IPS-NIHi11 (cell line): ENCODE measurements at places on chromosomes 6 and 20.
A peak's percentile ranks its signal among the peaks of the same experiment; 100 is the strongest.

- no peak for DNase-seq
Observed at GRCh38 chr6:140620496-140620895, 1246.0 kb upstream of the CITED2 start.

DNA sequence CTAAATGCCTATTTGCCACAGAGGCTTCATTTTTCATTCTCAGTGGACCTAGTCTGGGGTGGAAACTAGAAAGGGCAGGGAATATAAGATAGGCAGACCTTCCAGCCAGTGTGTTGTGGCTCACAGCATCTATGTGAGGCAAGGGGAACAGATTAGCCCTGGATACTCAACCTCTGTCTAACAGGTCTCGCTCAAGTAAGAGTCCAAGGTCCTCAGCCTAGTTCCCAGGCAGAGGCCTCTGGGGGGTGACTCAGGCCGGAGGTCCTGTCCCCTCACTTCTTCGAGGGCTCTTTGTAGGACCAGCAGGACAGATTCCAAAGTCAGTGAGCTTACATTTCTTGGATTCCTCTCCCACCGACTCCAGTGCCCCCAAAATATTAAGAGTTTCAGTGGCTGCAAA, 106.6 kb downstream of the ZMYND8 start:
- no peak for DNase-seq

DNA sequence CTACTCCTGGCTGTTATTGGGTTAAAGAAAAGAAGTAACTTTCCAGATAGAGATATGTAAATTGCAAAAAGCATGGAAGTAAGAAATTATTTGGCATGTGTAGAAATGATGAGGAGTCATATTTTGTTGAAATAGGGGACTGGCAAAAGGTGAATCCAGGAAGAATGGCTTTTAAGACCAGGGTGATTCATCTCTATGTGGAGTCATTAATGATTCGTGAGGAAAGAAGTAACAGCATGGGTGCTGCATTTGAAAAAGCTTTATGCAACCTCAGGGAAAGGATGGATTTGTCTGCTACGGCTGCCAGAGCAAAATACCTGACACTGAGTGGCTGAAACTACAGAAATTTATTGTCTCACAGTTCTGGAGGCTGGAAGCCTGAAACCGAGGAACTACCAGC, 14.8 kb upstream of the SYNE1 start:
- no peak for DNase-seq

DNA sequence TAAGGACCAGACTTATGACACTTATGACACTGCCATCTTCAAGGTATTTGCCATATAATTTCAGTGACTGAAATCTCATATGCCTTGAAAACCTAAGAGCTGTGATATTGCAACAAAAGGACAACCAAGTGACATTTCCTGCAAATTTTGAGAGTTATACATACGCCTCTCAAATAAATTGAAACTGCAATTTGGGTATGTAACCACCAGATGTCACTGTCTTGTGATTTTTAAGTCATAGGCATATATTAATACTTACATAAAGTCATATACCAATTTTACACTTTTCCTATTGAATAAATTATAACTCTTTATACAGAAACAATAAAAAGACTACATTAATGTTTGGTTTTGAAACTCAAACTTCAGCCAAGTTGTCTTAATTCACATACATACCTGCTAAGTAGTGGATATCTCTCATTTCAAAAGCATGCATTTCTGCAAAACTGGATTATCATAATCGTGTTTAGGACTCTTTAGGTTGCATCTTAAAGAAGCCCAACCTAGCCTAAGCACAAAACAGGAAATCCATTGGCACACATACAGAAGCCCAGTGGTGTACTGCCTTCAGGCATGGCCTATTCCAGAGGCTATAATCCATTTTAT, 180.2 kb downstream of the PACRG start:
- no peak for DNase-seq

DNA sequence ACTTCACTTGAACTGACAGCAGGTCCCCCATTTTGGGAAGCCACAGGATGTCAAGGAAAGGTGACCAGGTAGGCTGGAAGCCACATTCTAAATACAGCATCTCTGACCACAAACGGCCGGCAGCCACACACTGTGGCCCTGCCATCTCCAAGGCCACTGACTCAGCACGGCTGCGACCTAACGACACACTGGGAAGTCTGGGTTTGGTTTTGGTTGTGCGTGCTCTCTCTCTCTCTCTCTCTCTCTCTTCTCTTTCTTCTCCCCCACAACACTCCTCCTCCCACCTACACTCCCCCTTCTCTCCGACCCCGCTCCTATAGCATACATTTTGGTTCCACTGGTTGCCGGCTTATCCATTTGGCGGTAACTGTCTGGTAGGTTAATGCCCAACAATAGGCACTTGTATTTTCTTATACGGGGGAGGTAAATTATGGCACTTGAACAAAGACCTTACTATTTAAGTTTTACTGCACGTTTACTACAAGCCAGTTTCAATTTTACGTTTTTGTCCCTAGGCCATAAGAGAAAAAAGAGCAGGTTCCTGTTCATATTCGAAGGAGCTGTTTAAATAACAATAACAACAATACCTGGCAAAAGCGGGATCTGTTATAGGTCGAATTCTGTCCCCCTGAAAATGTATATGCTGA, 103.6 kb downstream of the GMDS start:
- no peak for DNase-seq

DNA sequence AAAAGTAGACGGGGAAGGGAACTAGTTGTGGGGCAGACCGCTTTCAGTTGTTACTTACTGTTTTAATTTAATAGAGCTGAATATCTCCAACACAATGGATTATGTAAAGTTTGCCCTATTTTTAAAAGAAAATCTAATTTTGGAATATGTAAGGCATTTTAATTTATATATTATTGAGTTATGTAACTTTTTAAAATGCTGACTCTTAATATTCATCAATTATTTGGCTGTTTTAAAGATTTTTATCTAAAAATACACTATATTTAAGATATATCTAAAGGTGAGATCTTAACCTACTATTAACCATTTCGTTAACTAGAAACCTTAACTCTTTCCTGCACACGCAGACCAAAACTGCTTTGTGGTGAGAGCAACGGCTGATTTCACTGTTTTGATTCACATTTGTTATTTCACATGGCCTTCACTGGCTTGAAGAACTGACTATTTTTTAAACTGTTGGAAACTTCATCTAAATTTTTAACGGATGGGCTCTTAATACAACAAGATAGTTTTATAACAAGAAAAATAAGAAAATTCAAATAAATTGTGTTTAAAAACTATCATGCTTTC, 87.9 kb downstream of the HUS1B start:
- DNase-seq = no peak

DNA sequence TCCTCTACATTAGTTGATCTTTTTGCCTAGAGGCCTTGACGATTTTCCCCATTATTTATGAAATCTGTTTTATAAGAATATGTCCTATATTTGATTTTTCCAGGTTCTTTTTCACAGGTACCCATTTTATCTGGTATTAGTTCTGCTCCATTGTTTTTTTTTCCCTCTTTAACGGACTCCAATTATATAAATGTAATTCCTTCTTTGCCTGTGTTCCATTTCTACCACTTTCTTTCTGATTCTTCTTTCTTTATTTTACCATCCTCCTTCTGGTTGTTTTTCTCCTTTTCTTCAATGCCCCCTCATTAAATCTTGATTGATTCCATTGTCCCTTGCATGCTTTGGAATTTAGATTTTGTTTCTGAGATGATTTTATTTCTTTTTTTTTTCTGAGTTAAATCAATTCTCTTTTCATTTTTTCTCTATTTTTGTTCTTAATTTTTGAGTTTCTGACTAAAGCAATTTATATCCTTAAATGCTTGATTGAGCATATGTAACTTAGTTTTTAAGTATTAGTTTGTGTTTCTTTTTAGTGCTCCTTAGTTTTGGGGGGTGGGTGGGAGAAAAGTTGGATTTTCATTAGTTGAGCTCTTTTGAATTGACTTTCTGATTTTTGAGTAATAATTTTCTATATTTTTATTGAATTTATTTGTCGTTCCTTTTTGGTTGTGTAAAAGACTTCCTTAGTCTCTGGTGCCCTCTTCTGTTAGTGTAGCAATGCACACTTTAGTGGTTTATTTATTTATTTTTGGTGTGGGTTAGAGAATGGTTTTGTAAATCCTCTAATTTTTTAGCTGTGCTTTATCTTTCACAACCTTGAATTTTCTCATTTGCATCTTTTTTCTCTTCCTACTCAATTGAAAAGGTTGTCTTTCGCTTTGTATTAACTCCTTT, 140.8 kb downstream of the FARS2 start:
- DNase-seq = no peak

DNA sequence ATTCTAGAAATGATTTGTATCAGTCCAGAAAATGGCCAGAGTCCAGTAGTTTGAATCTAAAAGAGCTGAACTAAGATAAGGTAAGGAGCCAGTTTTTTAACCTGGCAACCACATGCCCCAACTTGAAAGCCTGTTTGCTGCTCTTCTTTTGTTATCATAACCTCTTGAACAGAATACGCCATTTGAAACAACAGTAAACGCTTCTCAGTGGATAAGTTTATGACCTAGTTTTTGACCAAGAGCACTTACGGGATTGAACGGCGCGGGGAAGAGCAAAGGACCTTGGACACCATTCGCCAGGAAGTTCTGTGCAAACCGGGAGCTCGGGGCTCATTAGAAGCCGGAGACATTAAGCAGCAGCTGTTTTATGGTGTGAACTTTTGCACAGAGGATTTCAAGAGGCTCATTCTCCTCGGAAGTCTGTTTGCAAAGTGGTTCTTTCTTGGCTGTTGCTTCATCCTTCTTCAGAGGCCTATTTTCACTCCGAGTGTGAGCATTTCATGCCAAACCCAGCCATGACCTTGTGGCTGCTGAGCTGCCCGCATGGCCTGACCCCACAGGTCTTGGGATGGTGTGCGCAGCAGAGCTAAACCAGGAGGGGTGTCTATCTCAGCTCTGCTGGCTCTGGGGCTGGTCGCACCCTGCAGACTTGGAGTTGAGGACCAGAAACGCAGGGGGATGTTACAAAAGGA, 215.1 kb downstream of the SOX4 start:
- no peak for DNase-seq

GRCh38 chr6:77151241-77151640, 312.1 kb downstream of the HTR1B start:
- DNase-seq = no peak

GRCh38 chr6:13504611-13505344, 17.4 kb upstream of the GFOD1 start:
- no peak for DNase-seq

DNA sequence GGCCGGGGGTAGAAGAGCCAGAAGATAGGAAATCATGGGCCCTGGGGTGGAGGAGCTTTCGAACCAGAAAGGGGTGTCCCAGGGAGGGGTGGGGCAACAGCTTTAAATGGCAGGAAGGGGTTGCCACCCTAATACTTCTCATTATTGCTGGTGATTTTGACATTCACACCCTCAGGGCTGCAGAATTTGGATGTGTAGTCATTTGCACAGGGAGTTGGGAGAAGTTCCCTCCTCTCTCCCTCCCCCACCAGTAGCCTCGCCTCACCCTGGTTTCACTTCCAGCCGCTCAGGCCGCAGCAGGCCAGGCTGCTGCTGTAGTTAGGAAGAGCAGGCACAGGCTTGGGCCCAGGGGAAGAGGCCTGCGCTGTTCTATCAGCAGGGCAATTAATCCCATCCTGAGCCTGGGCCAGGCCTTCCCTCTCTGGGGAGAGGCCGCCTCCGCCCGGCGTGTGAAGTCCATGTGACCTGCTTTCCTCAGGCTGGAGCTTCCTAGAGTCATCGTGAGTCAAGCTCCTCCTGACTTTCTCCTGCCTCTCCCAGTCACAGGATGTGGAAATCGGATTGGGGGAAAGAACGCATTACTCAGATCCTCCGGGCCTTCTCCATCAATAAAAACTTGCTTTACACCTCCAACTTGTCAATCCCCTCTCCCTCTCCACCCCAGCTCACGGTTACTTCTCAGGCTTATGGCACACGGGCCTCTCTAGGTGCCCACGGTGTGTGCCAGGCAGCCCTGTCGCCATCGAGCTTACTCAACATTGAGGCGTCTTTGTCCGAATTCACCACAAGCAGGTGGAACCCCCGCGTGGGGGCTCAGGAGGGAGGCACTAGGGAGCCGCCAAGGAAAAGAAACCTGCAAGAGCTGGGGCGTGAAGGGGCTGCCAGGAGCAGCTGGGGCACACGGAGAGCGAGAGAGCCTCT, 7.8 kb downstream of the ADTRP start:
- DNase-seq = peak; percentile 39

DNA sequence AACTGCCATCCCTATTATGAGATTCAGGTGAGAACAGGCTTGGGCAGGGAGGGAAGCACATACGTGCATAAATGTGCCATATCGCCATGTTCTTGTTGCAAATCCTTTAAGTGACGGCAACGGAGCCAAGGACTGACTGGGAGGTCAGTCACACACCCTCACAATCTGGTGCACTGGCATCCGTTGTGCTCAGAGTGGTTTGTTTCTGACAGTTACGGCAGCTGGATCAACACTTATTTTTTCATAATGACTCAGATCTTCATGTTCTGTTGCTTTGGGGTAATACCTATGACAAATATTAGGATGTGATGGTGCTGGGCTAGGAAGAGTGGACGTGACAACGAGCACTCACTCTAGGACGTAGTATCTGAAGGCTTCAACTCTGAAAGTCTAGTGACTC, 56.2 kb upstream of the PREP start:
- DNase-seq = no peak

DNA sequence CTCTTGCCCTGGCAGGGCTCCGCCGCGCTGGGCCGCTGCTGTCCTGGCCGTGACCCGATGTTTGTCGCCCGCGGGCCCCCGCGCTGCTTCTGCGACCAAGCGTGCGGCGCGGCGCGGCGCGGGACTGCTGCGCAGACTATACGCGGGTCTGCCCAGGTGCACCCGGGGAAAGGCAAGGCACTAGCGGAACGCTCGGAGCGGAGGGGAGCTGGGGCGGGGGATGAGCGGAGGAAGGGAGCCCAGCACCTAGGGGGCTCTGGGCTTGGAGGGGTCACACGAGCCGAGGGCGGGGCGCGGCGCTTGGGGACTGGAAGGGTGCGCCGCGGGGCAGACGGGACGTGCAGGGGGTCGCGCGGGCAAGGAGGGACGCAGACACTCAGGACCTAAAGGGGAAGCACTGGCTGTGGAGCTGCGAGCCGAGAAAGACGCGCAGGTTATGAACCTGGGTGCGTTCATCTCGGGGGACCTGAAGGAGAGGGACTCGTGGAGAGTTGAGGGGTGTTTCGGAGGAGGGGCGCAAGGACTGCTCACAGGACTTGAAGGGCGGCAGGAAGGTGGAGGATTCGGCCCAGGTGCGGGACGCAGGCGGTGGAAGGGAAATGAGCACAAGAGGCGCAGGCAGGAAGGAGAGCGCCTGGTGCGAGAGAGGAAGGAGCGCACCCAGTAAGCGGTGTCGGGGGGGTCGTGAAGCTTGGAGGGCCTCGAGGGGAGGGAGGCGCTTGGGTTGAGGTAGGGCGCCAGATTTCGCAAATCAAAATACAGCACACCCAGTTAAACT, 40.8 kb upstream of the ZNFX1 start:
- DNase-seq = peak; percentile 43

DNA sequence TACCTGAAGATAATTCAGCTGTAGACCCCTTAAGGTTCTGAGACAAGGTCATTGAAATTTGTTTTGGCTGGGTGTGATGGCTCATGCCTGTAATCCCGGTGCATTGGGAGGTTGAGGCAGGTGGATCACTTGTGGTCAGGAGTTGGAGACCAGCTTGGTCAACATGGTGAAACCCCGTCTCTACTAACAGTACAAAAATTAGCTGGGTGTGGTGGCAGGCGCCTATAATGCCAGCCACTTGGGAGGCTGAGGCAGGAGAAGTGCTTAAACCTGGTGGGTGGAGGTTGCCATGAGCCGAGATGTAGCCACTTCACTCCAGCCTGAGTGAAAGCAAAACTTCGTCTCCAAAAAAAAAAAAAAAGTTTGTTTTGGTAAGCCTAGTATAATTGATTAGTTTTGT, 11.0 kb downstream of the SRSF3 start:
- no peak for DNase-seq

GRCh38 chr20:48945840-48946514, 24.5 kb downstream of the ARFGEF2 start:
- peak; percentile 38 for DNase-seq
